Activated T-cell treated with anti-CD3 and anti-CD28 coated beads for 4 hours (primary cell): ENCODE measurements at places on chromosomes 3 and 15.

DNA sequence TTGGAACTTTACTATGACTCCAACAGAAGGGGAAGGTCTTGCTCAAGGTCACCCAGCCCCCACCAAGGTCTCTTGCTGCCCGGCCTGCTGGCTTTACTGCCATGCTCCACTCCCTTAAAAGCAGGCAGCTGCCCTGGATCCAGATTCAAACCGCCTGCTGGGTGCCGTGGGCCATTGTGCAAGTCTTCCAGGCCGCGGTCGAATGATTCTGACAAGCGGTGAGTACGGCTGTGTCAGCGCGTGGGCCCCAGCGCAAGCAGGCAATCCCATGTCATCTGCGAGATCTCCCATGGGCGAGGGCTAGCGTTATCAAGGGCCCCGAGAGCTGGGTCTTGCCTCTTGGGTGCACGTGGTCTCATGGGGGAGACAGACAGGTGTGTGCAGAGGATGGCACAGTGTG, 37.6 kb downstream of the CORO2B start:
- no peak for DNase-seq

DNA sequence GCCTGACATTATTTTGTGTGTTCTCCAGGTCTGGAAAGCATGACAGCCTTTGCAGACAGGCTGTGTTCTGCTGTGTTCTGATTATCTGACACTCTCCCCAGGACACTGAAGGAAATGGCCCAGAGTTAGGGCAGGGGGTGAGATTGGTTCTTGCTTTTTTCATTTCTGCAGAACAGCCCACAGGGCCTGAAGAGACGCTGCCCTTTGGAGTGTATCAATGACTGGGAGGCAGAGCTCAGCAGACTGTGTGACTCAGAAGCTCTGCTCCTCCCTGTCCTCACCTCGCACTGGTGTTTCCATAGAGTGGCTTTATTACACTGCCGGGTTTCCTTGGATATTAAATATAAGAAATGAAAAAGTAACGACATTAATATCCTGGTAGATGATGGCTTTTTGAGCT, 523.6 kb downstream of the NTRK3 start:
- DNase-seq: no peak

DNA sequence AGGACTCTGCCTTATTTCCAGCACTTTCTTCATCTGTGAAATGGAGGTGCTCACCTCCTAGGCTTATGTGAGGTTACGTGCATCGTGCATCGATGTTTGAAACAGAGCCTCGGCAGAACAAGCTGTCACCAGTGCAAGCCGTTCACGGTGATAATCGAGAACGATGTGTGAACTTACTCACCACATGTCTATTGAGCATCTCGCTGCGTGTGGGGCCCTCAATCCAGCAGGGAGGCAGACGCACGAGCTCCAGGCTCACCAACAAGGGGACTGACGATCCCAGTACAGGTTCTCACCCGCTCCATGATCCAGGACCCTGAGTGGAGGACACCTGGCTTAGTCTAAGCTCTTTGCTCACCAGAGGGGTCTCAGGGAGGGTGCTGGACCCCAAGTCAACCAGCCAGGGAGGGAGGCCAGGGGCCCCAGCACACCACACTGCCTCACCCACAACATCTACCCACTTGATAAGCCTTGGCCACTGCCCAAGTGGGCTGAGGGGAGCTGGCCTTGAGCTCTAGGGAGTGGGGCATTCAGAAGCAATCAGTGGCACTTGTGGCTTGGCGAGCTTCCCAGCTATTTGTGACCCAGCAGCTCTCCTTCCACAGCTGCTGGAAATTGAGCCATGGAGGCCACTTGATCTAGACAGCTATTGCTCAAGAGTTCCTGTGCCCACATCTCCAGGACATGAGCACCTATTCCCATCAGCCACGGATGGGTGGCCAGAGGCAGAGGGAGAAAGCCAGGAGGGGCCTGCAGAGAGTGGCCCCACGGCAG, 34.4 kb upstream of the SLC6A1 start:
- DNase-seq: no peak

- DNase-seq: no peak
Measured at GRCh38 chr3:122257644-122258364, 67.2 kb upstream of the CSTA start.

- DNase-seq: no peak
Measured at GRCh38 chr15:51917493-51917892, 54.1 kb downstream of the LEO1 start.

- no peak for DNase-seq
Measured at GRCh38 chr3:54527521-54527920, 400.3 kb downstream of the LRTM1 start.

- no peak for DNase-seq
Measured at GRCh38 chr15:39130556-39131379, 450.1 kb upstream of the THBS1 start.

GRCh38 chr3:20537234-20537633, 351.2 kb upstream of the SGO1 start:
- DNase-seq: no peak

DNA sequence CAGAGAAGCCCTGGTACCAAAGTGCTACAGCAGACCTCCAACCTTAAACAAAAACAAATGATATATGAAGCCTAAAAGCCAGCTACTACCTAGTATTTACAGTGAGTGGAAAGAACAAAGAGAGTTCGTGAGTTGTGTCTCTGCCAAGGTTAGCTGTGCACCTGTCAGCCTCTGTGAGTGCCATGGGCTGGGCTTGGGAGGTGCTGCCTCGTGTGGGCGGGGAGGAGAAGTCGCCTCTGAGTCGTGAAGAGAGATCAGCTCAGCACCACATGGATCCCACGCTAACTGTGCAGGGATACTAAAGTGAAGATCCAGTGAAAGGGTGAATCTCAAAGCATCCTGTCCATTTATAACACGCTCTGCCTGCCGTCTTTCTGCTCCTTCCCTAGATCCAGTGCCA, 101.9 kb downstream of the CHDH start:
- no peak for DNase-seq

DNA sequence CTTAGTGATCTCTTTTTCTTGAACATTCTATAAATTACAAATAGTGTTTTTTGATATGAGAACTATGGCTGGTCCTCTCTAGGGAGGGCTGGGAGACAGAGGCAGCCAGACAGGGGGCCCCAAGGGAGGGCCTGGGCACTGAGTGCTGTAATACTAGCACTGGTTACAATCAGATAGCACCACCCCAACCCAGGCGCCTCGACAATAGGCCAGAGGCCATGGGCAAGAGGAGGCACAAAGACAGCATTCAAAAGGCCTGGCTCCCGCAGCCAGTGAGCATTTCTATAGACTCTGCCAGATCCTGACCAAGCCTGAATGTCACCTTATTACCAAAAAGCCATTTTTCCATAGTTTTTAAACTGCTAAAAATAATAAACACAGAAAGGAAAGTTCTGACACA, 158.5 kb downstream of the THRB start:
- no peak for DNase-seq

GRCh38 chr3:52339612-52340011, 23.5 kb downstream of the DNAH1 start:
- DNase-seq: peak; percentile 47

- no peak for DNase-seq
Measured at GRCh38 chr15:59296181-59296617, 76.5 kb downstream of the MYO1E start.

DNA sequence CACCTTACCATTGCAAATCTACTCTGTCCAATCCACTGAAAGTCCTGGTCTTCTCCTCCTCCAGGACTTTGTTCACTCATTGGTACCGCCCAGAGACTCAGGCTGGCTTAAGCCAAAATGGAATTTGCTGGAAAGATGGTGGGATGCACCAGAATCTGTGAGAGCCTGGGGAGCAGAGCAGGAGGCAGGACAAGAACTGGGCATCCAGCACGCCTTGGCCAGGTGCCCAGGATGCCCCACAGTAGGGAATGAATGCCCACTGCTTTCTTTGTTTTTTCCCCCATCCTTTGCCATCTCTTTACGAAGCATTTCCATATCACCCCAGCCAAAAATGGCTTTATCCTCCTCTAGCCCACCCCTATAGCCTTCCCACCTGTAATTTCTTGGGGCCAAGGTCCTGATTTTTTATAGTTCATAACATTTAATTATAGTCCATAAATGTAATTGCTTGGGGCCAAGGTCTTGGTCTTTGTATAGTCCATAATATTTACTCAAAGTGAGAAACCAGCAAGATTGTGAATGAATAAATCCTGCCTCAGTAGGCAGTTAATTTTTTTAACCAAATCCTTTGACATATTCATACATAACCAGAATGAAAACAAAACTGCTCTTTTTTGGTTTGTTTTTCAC, 23.3 kb upstream of the IREB2 start:
- no peak for DNase-seq

- no peak for DNase-seq
Measured at GRCh38 chr3:141444586-141445285, 42.1 kb upstream of the RASA2 start.

DNA sequence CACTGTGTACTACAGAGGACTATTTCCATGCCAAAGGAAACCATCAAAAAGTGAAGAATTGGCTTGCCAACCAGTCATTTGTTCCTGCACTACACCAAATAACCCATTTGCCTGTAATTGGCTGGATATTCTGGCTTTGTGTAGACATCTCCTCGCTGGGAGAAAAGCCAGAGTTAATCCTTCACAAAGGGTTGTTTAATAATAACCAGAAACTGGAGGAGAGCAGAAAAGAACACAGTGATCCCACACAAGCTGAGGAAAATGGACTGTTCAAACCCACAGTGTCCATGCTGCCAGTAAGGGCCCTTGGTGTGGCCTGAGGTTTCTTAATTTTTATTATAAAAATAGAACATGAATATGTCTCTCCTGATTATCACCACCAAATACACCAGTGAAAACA, 294.0 kb downstream of the RORA start:
- DNase-seq: no peak

DNA sequence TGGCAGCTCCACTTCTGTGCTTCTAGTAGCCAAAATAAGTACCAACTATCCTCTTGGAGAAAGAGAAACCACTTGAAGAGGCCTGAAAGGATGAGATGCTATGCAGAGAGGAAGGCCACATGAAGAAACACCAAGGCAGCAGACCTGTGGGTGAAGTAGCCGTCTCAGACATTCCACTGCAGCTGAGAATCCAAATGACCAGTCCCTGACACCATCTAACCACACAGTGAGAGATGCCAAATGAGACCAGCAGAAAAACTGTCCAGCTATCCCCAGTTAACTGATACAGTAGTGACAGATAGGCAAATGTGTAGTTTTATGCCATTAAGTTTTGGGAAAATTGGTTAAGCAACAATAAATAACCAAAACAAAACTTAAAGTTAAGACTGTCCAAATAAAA, 47.9 kb upstream of the ZSCAN2 start:
- no peak for DNase-seq

- no peak for DNase-seq
Measured at GRCh38 chr15:68322796-68323195, 45.3 kb downstream of the FEM1B start.

- no peak for DNase-seq
Measured at GRCh38 chr3:147393943-147394883, 12.1 kb downstream of the ZIC4 start.

DNA sequence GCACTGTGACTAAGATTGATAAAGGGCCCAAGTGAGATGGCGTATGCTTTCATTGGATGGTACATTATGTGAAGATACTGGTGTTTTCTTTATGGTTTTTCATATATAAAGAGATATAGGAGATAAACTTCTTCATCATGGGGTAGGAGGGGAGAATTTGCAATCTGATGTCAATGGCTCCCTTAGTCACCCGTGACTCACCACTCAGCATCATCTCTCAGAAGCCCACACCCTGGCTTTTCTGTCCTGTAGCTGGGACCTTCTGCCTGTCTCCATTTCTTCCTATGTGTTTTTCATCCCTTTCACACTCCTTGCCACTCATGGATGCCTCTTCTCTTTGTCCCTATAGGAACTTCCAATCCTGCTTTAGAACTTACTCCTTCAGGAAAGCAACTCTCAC, 114.3 kb upstream of the SEMA6D start:
- DNase-seq: no peak

DNA sequence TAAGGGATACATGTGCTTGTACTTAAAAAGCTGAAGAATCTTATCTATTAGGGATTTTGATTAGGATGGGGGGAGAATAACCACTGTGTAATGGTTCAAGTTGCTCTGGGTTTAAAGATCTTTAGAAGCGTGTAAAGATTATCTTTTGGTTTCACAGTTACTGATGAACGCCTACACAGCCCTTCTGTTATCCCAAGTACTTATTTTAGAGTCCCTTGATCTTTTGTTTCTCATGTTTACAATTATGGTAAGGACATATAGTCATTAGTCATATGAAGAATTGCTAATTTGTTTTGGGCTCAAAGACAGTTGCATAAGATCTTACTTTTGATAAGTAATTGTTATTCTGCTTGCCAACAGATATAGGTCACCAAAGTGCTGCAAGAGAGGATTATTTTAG, 160.1 kb downstream of the PLCL2 start:
- no peak for DNase-seq

- no peak for DNase-seq
Measured at GRCh38 chr3:48723725-48724124, 6.7 kb upstream of the IP6K2 start.

- no peak for DNase-seq
Measured at GRCh38 chr3:43257850-43258249, 28.5 kb upstream of the SNRK start.

DNA sequence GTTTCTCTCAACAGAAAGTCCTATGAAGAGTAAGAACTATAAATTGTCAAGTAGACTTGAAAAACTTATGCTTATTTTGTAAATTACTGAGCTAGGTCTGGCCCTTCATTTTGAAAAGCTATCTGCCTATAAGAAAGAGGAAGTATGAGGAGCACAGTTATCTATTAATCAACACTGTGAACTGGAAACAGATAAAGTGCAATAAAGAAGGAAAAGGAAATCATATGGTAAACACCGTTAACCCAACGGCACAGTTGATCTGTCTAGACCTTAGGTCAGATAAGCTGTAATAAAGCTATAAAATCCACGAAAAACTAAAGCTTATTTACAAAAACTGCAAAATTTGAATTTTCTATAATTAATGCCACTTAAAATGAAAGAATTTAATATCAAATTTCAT, 242.5 kb downstream of the ZBTB20 start:
- DNase-seq: no peak

- no peak for DNase-seq
Measured at GRCh38 chr3:42654331-42655201, 1.1 kb downstream of the ZBTB47 start.

GRCh38 chr3:168102735-168103410, 7.1 kb upstream of the GOLIM4 start:
- DNase-seq: no peak

DNA sequence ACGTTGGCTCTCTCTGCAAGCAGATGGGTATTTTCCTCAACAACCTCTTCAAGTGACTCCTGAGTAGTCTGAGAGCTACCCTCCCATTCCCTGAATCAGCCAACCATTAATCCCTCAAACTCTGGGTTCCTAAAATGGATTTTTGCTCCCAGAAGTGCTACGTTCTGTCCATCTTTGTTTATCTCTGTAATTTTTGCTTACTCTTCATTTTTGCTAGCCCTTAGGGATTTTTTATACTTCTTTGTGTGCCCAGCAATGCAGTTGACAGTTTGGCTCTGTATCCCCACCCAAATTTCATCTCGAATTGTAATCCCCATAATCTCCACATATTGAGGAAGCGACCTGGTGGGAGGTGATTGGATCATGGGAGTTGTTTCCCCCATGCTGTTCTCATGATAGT, 35.4 kb upstream of the COL6A5 start:
- no peak for DNase-seq
